Esophagus mucosa (tissue), 1 donor: ENCODE measurements at places on chromosomes 16 and 17. TPM values are rescaled to one million over a fixed set of nuclear protein-coding genes. Genes with fewer than 3 reads are reported as not detected.

Gene TMEM204
- 2.8 TPM for total RNA-seq

Gene TMIGD1
- not detected for total RNA-seq

Gene KRTAP4-1
- total RNA-seq = not detected

Gene TNFAIP1
- total RNA-seq = 55.8 TPM

Gene TLCD1
- 14.7 TPM for total RNA-seq

Gene CFAP119
- total RNA-seq = 2.2 TPM

Gene DHRS13
- 10.0 TPM for total RNA-seq

Gene KRTAP2-1
- not detected for total RNA-seq

Gene ZNF276
- 22.0 TPM for total RNA-seq

Gene PRDM7
- total RNA-seq = not detected

Gene ADORA2B
- total RNA-seq = 13.1 TPM

Gene PRSS8
- total RNA-seq = 59.3 TPM

Gene SYCE1L
- total RNA-seq = 6.0 TPM

Gene ERCC4
- total RNA-seq = 5.3 TPM

Gene OR1F1
- not detected for total RNA-seq

Gene KDM6B
- 16.7 TPM for total RNA-seq

Gene CDRT15
- not detected for total RNA-seq

Gene CD68
- 61.3 TPM for total RNA-seq

Gene LHX1
- not detected for total RNA-seq

Gene NSRP1
- 20.0 TPM for total RNA-seq

Gene CORO1A
- 9.0 TPM for total RNA-seq

Gene SPNS2
- total RNA-seq = 33.9 TPM

Gene RNF222
- 10.8 TPM for total RNA-seq

Gene OSGIN1
- total RNA-seq = 5.6 TPM

Gene SRL
- total RNA-seq = 0.16 TPM

Gene CENPX
- 71.8 TPM for total RNA-seq

Gene PRAC1
- not detected for total RNA-seq

Gene OR3A3
- not detected for total RNA-seq

Gene RBBP6
- 28.4 TPM for total RNA-seq

Gene CHST4
- 0.16 TPM for total RNA-seq

Gene YPEL2
- total RNA-seq = 5.7 TPM

Gene C1QTNF8
- total RNA-seq = not detected

Gene C16orf78
- not detected for total RNA-seq

Gene SLC38A8
- not detected for total RNA-seq

Gene GPR139
- total RNA-seq = not detected

Gene CTRB2
- not detected for total RNA-seq

Gene FNDC8
- total RNA-seq = not detected

Gene CHST6
- total RNA-seq = 4.6 TPM

Gene NOG
- not detected for total RNA-seq

Gene CIBAR2
- total RNA-seq = not detected

Gene DCTPP1
- total RNA-seq = 49.0 TPM

Gene CDH1
- 334 TPM for total RNA-seq

Gene TRPV3
- 1.3 TPM for total RNA-seq

Gene TPSD1
- total RNA-seq = not detected

Gene PMFBP1
- total RNA-seq = 2.0 TPM

Gene PNMT
- 1.1 TPM for total RNA-seq

Gene BCAR1
- 33.0 TPM for total RNA-seq

Gene GUCY2D
- 3.5 TPM for total RNA-seq

Gene ETV4
- 5.7 TPM for total RNA-seq

Gene SLFN14
- not detected for total RNA-seq

Gene TP53TG3F
- total RNA-seq = not detected

Gene DBNDD1
- total RNA-seq = 13.9 TPM
